Gastroesophageal sphincter (tissue), 4 donors: ENCODE measurements at places on chromosomes 5 and 9. TPM values are rescaled to one million over a fixed set of nuclear protein-coding genes. Genes with fewer than 3 reads are reported as not detected.

The DNAJC21 gene
- total RNA-seq, result 72.5 TPM

The SPATA31C1 gene
- not detected for total RNA-seq

The C9orf50 gene
- 0.27 TPM for total RNA-seq

The CRHBP gene
- total RNA-seq, result 4.0 TPM

The RNF180 gene
- total RNA-seq, result 22.0 TPM

The PCDHA12 gene
- total RNA-seq, result 0.54 TPM

The IL5 gene
- not detected for total RNA-seq

The GTF3C5 gene
- 43.5 TPM for total RNA-seq

The TAF11L7 gene
- not detected for total RNA-seq

The CTXN3 gene
- total RNA-seq, result 0.58 TPM

The LTC4S gene
- total RNA-seq, result 8.8 TPM

The RNF183 gene
- total RNA-seq, result not detected

The GPR150 gene
- total RNA-seq, result 0.39 TPM

The SPATA31D4 gene
- total RNA-seq, result not detected

The CDH18 gene
- not detected for total RNA-seq

The FSTL4 gene
- total RNA-seq, result 0.47 TPM

The ZNF618 gene
- total RNA-seq, result 3.5 TPM

The SLCO6A1 gene
- total RNA-seq, result not detected

The CFAP90 gene
- not detected for total RNA-seq

The PTTG1 gene
- 4.4 TPM for total RNA-seq

The PCDHA1 gene
- total RNA-seq, result not detected

The RASGEF1C gene
- 0.87 TPM for total RNA-seq

The HMMR gene
- 0.54 TPM for total RNA-seq

The KCNMB1 gene
- 72.7 TPM for total RNA-seq

The CDKN2B gene
- 9.4 TPM for total RNA-seq

The SAXO1 gene
- total RNA-seq, result not detected

The ZBED3 gene
- 6.5 TPM for total RNA-seq

The SERF1B gene
- 17.4 TPM for total RNA-seq

The TLX3 gene
- not detected for total RNA-seq

The OR1J1 gene
- not detected for total RNA-seq

The ARHGEF39 gene
- 1.1 TPM for total RNA-seq

The CSF2 gene
- total RNA-seq, result 1.1 TPM

The PCDHGB2 gene
- total RNA-seq, result 15.6 TPM

The DAB2IP gene
- 52.4 TPM for total RNA-seq

The PCDHB5 gene
- 4.2 TPM for total RNA-seq

The ZMAT2 gene
- total RNA-seq, result 43.2 TPM

The BTNL8 gene
- not detected for total RNA-seq

The C5orf58 gene
- total RNA-seq, result not detected

The PCA3 gene
- total RNA-seq, result not detected

The KLHL3 gene
- total RNA-seq, result 6.1 TPM

The PSD2 gene
- not detected for total RNA-seq

The FRMD3 gene
- 12.9 TPM for total RNA-seq

The BRINP1 gene
- total RNA-seq, result not detected

The RLN2 gene
- total RNA-seq, result not detected

The FAT2 gene
- total RNA-seq, result 0.62 TPM

The CCNI2 gene
- not detected for total RNA-seq

The CYSRT1 gene
- total RNA-seq, result not detected

The FRRS1L gene
- 11.5 TPM for total RNA-seq
